ENCODE measurements at places on chromosomes 4 and X.

GRCh38 chr4:160848901-160849760 is 1314.7 kb downstream of the FSTL5 start:
- DNase-seq, result no peak

- DNase-seq, result no peak
Observed at GRCh38 chr4:41207291-41207831, 7.0 kb downstream of the APBB2 start.

GRCh38 chr4:74631338-74631737 is 163.0 kb downstream of the BTC start:
- DNase-seq, result no peak

DNA sequence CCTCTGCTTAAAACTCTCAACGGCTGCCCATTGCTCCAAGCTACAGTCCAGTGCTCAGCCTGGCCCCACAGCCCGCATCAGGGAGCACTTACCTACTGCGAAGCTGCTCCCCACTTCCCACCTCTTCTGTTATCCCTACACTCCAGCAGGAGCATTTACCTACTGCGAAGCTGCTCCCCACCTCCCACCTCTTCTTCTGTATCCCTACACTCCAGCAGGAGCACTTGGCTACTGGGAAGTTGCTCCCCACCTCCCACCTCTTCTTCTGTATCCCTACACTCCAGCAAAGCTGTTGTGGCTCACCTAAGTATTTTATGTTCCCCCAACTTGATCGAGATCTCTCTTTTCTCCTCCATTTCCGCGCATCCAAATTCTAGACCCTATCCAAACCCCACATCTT is 563.3 kb upstream of the ZFP42 start:
- no peak for DNase-seq

- DNase-seq, result no peak
Observed at GRCh38 chr4:151297170-151297569, 20.2 kb downstream of the PRSS48 start.

DNA sequence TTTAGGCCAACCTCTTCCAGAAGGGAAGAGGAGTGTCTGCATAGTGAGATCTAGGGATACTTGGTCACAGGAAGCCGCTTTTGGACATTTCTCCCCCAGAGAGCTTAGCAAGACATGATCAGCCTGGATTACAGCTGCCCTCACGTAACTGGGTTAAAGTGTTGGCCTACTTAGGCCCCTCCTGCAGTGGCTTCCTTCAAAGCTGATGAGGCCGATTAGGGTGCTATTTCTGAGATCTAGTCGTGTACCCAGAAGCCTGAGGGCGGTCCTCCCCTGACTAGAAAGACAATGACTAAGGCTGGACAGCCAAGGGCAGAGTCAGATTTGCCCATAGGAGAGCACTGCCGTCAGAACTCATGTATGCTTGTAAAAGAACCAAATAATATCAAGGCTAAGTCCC is 135.0 kb downstream of the AMMECR1 start:
- DNase-seq, result no peak

DNA sequence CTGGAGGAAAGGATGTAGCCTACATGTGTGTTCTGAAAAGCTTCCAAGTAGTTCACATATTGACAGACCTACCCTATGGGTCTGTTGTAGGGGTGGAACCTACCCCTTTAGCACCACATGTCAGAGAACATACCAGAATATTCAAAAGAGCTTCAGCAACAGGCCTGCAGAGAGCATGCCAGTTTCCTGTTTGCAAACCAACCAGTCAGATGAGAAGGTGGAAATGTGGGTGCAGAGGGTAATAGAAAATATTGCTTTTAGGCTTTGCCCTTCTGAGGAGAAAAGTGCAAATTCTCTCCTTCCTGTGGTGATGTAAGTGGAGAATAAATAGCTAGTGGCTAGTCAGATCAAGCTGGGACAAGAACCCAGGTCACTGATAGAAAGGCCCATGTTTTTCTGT is 16.4 kb downstream of the INTS6L start:
- no peak for DNase-seq

GRCh38 chr4:108717386-108717785 is 45.5 kb downstream of the ETNPPL start:
- DNase-seq, result no peak

DNA sequence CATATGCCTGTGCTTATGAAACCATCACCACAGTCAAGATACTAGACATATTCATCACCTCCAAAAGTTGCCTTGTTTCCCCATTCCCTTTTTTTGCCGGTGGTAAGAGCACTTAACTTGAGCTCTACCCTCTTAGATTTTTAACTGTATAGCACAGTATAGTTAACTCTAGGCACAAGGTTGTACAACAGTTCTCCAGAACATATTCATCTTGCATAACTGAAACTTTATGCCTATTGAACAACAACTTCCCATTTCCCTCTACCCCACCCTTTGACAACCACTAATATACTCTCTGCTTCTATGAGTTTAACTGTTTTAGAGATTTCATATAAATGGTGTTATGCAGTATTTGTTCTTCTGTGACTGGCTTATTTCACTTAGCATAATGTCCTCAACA is 119.3 kb downstream of the ASB9 start:
- DNase-seq, result no peak
